NCI-H748 treated with DMSO at 0.1 percent for 48 hours (cell line): ENCODE measurements at places on chromosomes 3 and 15.
A peak's percentile ranks its signal among the peaks of the same experiment; 100 is the strongest.

DNA sequence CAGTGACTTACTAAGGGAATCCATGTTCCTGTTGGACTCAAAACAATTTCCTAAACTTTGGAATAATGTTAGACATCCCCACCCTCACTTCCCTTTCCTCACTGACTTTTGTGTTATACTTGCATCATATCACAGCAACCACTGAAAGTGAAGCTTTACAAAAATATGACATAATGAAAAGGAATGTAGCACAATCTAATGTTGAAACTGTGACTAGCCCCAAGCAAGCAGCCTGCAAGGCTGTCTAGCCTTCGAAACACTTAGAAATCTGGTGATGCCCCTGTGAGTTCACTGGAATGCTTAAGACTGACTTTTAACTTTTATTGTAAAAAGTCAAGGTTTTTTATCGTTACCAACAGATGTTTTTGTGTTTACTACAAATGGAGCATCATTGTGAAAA, 203.7 kb upstream of the ZNF385D start:
- no peak for DNase-seq

DNA sequence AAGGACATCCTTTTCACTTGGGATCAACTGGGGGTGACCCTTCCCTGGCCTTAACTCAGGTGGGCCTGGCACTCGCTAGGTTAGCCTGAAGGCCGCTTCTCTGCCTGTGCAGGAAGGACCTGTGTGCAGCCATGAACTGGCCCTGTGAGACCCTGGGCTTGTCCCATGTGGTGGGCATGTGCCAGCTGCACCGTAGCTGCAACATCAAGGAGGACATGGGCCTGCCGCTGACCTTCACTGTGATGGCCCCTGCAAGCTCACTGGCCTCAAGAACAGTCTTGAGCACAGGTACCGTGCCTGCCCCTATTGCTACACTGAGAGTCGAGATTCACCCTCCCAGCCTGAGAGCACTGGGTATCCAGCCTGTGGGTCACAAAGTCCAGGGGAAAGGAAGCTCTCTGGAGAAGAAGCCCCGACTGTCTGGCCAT, 43.0 kb downstream of the SAXO2 start:
- no peak for DNase-seq

GRCh38 chr15:50881121-50882048, 27.1 kb upstream of the AP4E1 start:
- DNase-seq, result no peak

GRCh38 chr3:184666442-184666841, 45.4 kb downstream of the MAGEF1 start:
- DNase-seq, result peak; percentile 41

DNA sequence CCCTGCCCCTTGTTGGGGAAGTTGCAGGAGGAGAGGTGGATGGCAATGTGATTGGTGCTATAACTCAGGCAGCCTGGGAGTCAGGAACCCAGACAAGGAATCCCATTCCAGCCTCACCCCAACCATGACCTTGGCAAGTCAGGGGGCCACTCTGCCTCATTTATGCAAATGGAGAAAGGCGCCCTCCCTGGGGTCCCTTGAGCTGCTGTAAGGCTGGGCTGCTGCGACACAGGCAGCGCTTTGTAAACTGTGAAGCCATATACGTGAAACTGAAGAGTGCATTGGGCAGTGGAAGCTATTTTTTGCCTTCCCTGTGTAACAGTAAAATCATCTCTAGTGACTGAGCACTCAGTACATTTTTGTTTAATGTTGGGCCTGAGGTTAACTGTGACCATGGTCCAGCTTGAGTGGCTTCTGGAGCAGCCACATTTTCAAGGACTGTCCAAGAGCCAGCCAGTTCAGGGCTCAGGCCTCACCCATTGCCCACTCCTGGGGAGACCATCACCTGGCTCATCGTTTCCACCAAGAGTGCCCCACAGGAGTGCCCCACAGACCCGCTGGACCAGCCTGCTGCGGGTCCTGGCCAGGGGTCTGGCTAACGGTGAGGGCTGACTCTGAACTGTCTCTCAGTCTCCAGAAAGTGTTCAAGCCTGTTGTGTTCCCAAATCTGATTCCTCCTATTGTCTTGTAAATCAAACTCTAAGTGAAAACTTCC, 27.9 kb downstream of the KIF7 start:
- DNase-seq, result no peak

GRCh38 chr3:71309886-71310285, 273.6 kb downstream of the FOXP1 start:
- no peak for DNase-seq

DNA sequence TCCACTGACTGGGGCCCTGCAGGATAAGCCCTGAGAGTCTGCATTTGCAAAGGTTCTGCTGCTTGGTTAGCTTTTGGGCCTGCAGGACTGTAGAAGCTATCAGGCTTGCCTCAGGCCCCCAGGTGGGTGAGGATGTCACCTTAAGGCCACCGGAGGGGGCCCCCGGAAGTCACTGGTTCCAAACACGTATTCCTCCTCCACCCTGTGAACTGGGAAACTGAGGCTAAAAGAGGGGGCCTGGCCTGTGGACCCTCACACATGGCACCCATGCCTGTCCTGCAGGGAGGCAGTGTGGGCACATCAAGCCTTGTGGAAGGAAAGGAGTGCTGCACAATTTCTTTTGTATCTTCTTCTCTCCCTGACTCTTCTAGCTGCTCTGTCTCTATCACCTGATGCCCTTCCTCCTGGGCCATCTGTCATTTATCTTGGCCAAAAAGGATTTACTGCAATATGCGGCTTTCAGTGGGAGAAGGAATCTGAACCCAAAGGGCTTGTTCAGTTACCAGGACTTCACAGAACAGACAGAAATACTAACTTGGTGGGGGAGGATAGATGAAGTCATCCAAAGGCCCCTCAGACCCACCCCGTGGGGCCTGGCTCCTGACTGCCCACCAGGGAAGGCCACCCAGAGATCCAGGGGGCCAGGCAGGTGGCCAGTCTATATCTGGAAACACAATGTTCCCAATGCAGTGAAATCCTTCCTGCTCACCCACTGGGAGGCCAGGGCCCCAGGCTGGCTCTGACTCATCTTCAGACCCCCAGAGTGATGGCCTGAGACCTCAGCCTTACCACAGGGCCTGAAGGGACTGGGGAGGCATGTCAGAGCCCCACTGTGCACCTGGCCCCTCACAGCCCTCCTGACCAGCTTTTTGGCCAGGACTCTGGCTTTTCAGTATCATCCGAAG, 18.3 kb downstream of the UBAP1L start:
- DNase-seq, result no peak

DNA sequence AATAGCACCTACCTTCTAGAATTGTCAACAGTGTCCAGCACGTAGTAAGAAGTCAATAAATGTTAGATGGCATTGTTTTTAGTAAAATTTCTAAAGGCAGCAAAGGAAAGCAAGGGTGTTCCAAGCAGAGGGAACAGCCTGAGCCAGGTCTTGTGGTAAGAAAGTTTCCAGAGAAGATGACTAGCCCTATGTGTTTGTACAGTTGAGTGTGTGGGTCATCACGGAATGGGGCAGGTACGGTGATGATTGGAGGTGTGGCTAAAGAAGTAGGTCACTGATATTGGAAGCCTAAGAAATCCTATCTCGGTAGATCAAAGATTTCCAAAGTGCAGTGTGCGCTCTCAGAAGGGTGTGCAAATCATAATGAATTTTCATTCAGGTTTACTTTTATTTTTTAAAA, 94.2 kb upstream of the BCL6 start:
- no peak for DNase-seq

GRCh38 chr3:120601554-120601953, 5.4 kb downstream of the NDUFB4 start:
- no peak for DNase-seq

- DNase-seq, result no peak
These were observed 80.7 kb downstream of the FSIP1 start for GRCh38 chr15:39701988-39702387.

DNA sequence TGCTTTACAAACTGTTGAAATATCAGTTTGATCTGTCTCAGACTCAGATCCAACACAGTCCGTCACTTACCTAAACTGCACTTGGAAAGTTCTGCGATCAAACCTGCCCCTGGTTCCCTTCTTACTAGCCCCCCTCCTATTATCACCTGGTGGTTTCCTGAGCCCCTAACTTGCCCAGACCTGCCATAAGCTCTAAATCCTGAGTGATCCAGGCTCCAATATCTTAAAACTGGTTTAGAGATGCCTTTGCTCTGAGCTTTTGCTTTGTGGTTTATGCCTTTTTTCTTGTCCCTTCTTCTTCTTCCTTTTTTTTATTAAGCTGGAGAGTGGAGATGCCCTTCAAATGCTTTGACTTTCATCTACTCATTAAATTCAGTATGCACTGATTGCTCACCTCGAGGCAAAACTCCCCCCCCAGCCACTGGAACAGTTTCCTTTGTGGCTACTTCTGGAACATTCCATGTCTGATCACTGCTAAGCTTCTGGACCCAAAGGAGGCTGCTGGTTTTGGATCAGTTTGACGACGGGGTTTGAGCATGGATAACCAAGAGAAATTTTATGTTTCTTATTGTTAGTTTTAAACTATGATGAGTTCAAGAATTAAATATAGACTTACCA, 3.5 kb upstream of the ITGB5 start:
- DNase-seq, result no peak

- no peak for DNase-seq
These were observed 393.5 kb upstream of the TBL1XR1 start for GRCh38 chr3:177590826-177591225.

GRCh38 chr3:63908081-63908736, 4.0 kb downstream of the SCAANT1 start:
- DNase-seq, result no peak

- no peak for DNase-seq
These were observed 39.1 kb downstream of the PRTG start for GRCh38 chr15:55703873-55704301.

GRCh38 chr3:37349640-37350039, 175.3 kb upstream of the LRRFIP2 start:
- no peak for DNase-seq

GRCh38 chr15:90004671-90005070, 3.5 kb downstream of the ZNF710 start:
- DNase-seq, result no peak

DNA sequence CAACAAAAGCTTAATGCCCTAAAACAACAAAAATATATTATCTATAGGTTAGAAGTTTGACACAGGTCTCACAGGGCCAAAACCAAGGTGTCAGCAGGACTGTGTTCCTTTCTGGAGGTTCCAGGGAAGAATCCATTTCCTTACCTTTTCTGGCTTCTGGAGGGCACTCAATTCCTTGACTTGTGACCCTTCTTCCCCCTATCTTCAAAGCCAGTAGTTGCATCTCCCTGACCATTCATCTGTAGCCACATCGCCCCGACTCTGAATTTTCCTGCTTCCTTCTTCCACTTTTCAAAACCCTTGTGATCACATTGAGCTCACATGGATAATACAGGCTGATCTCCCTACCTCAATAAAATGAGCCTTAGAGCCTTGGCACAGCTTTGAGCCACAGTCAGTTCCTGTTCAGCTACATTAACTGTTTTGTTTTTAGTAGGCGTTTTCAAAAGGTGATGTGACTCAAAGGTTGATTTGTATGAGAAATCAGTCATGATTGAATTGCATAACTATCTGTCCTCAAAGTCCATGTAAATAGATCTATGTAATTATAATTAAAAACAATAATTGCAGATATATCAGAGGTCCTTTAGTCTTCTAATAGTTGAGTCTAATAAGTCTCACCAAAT, 12.4 kb downstream of the PFN2 start:
- no peak for DNase-seq

DNA sequence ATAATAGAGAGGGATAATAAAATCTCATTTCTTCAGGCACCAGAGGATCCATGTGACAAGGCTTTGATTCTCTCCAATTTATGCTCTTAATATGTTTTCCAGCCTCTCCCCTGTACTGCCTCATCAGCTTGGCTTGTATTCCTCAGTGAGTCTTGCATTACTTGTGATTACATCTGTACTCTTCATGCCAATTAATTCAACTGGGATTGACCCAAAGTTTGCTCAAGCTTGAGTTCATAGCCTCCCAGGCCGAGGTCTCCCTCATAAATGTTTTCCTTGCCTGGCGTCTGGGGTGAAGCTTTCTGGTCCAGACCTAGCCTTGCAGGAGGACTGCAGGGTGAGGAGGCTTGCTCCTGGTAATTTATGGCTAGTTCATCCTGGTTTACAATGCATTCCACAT, 146.9 kb downstream of the CHST2 start:
- no peak for DNase-seq

GRCh38 chr15:77024273-77025082, 29.6 kb downstream of the PSTPIP1 start:
- peak; percentile 23 for DNase-seq

GRCh38 chr15:50798684-50799083, 33.2 kb upstream of the SPPL2A start:
- no peak for DNase-seq

DNA sequence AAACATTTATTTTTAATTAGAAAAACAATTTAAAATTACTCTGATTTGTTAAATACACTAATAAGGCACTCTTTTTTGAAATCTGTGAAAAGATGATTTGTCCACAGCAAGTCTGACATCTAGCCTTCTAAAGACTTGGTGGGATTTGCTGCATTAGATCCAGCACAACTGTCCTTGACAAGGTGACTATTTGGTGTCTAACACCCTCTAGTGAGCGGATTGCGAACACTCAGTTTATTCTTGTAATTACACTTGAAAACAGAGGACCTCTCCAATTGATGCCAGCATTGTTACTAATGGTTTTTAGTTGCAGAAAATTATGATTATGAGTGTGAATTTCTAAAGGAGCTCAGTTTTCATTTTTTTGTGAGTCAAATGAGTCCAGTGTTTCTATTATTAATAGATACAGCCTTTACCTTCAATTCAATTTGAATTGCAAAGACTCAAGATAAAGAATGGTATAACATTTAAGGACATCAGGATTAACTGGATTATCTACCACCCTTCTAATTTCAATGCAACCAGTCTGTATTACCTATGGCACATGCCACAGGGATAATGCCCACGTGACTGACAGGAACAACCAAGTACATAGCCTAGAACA, 29.7 kb upstream of the STRIT1 start:
- peak; percentile 23 for DNase-seq

- no peak for DNase-seq
These were observed 88.8 kb upstream of the ABI3BP start for GRCh38 chr3:101081999-101082398.

GRCh38 chr15:88894348-88894818, 961 bp downstream of the HAPLN3 start:
- DNase-seq, result peak; percentile 30

- no peak for DNase-seq
These were observed 365.0 kb downstream of the LPP start for GRCh38 chr3:188518835-188519452.

DNA sequence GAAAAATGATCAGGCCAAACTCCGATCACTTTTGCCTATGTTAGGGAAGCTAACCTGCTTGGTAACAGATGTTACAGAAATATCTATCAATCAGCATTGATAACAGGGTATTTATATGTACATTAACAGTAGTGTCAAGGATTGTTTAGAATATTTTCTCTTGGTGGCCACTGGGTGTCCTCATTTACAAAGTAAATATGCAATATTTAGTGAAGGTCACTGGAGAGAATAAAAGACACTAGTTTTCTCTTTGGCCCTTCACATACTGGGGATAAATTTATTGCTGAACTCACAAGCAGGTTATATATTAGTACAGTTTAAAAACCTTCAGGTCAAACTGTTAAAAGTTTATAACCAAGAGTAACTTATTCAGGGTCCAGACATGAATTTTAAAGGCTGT, 69.0 kb downstream of the TIGIT start:
- no peak for DNase-seq

- no peak for DNase-seq
These were observed 3.9 kb upstream of the BDH1 start for GRCh38 chr3:197559651-197560050.
